NCI-H2081 treated with DMSO at 0.1 percent for 48 hours (cell line): ENCODE measurements at places on chromosomes 7 and 10.
A peak's percentile ranks its signal among the peaks of the same experiment; 100 is the strongest.

DNA sequence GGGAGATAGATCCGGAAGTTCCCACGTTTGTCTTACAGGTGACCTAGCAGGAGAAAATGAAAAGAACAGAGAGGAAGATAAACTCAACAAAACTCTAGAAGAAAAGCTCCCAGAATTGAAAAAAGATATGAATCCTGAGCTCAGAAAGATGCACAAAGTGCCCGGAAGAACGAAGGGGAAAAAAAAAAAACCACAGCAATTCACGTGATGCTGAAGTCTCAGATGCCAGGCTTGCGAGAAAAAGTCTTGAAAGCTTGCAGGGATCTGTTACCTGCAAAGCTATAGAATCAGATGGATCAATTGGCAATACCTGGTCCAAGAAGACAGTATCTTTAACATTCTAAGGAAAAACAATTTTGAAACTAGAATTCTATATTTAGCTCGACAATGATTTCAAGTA, 33.5 kb downstream of the CARD11 start:
- no peak for DNase-seq

GRCh38 chr7:79090543-79090942, 362.9 kb downstream of the MAGI2 start:
- DNase-seq, result peak; percentile 30

DNA sequence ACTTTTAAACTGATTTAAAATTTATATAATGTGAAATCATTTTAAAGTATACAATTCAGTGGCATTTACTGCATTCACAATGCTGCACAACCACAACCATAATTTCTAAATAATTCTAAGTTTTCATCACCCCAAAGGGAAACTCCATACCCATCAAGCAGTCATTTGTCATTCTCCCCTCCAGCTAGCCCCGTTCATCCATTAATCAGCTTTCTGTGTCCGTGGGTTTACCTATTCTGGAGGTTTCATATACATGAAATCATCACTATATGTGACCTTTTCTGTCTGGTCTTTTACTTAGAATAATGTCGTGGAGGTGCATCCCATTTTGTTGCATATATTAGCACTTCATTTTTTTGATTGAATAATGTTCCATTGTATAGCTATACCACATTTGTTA, 214.1 kb downstream of the ADK start:
- DNase-seq, result no peak

DNA sequence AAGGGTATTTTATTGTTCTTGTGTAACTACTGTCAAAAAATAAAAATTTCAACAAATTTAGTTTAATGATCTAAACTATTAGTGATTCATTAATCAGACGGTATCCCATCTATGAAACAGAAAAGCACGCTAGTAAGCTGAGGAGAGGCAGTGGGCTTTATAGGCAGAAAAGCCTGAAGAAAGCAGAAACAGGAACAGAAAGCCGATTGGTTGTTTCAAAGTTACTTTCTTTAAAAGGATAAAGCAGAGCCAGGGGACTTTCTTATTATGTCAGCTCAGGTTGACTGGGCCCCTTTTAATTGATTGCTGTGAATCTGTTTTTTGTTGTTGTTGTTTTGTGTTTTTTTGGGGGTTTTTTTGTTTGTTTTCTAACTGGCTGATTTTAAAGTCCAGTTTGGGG, 105.5 kb downstream of the TES start:
- DNase-seq, result no peak

DNA sequence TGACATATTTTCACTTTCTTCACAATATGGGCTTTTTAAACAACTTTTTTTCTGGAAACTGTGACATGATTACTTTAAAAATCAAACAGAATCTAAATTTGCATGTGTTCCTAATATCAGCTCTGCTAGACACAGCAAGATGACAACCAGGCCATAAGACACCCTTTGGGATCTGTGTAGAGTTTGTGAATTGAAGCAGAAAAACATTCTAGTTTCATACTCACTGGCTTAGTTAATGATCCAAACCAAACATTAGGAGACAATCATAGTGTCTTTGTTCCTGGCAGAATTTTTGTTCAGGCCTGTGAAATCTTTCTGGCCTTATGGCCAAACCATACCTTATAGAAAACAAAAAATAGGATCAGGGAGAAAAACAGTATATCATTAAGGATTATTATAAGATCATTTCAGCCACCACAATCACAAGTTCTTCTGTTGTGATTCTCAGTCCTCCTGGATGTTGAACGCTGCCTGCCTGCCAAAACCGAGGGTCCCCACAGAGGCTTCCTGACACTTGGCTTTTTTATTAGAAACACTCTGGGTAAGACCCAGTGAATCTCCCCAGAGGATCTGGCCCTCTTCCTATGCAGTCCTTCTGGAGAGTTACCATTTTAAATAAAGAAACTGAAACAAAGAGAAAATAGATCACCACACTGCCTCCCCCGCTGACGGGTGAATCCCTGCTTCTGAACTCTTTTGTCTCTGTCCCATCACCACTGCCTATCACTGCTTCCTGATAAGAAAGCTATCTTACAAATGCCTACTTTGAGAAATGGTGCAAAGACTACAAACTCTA, 79.2 kb upstream of the PPP1R3C start:
- DNase-seq, result no peak

DNA sequence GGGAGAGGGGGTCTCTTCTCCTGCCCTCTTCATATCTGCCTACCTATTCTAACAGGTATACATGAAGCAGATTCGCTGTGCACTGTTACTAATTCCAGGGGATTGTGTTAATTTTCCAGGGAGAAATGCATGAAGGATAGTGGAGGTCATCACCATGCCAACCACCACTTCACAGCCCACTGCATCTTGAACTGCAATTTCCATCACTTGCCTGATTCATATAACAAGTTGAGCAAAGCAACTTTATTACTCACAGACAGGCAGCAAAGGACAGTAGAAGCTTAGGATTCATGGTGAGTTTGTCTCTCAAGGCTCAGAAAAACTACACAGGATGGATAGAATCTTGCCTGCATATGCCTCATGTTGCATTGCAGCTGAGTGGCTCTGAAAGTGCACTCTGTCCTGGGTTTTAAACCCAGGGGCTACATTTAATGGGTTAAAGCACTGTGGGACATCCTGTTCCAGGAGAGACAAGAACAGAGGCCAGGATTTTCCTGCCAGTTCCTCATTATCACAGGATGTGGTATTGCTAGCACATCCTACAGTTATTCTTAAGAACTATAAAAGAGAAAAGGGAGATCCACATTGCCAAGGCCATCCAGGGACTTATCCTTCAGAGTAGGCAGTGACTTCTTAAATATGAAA, 136.9 kb upstream of the PRSS1 start:
- DNase-seq, result no peak

DNA sequence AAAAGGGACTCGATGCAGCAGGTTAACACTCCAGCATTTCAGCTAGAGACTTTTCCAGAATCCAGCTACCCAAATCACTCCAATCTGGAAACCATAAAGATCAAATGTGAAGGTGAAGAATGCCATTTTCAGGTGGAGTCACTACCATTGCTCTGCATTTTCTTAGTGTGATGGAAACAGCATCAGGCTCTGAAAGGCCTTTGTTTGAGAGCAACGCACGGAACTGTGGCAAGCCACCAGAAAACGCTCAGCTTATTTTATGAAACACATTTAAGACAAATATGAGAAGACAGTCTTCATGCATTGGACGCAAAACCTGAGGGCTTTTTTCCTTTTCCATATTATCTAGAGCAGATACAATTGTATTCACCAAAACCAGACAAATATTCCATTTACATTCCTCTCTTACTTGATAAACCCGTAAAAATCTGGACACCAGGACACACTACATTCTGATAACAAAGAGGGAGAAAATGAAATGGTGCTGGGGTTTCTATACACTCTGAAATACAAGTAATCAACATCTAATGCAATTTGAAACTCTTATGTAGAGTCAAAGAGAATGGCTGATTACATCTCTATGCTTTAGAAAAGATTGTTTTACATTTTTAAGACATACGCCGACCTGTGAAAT, 99.1 kb downstream of the NRP1 start:
- no peak for DNase-seq

DNA sequence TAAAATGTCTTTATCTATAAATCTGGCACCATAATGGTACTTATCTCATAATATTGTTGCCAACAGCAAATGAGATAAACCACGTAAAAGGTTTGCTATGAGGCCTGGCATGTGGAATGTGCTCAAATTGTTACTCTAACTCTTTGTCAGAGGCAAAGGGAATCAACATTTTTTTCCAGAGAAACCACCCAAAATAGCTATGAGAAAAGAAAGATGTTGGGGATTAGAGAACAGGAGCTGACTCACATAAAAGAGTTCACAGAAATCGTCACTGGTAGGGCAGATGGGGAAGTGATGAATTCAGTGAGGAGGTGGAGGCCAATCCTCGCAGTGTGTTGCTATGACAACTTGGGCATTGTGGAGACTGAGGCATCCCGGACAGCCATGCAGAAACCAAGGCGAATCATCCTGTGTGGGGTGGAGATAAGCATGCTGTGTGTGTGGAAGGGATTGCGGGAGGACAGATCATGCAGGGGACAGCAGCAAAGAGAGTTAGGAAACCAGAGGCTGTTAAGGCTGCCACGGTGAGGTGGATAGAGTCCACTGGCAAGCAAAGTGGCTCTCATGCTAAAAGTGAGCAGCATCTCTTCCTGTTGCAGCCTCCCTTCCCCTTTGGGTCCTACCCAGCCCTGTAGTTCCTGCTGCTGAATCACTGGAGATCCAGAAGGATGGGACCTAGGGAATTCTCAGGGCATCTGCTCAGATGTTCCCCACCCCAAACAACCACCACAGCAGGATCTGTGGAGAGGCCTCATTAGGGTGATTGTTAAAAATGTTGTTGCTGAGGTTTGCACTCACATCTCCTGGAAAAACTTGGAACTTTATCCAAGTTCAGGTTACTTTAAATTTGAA, 103.9 kb downstream of the CUBN start:
- no peak for DNase-seq

- DNase-seq, result no peak
Measured at GRCh38 chr10:101107771-101108170, 23.3 kb upstream of the TLX1 start.

- DNase-seq, result no peak
Measured at GRCh38 chr7:76206633-76207032, 4.9 kb downstream of the SRRM3 start.

- DNase-seq, result no peak
Measured at GRCh38 chr7:129188372-129188891, at the start of gene SMO. SMO (plus strand) TSS chr7:129188633; CDS start chr7:129189152, 519 bp downstream.

GRCh38 chr7:73429622-73430505, 3.7 kb upstream of the FZD9 start:
- DNase-seq, result no peak

DNA sequence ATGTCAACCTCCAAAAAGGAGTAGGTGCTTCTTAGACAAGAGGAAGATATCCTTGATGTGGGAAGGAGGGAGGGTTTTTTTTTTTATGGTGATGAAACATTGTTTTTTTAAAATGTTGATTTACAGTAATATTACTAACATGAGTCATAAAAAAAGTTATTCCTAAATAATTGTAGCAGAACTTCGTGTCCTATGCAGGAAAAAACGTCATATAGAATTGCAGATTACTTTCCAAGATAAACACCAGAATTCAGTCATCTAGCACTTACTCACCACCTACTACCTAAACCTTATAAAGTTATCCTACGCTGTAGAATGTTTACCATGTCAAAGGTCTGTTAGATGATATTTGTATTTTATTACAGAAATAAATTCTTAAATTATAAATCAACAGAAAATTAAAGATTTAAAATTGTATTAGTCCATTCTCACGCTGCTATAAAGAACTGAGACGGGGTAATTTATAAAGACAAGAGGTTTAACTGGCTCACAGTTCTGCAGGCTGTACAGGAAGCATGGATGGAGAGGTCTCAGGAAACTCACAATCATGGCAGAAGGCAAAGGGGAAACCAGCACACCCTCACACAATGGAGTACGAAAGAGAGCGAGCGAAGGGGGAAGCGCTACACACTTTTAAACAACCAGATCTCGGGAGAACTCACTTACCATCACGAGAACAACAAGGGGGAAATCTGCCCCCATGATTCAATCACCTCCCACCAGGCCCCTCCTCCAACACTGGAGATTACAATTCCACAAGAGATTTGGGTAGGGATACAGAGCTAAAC, 105.2 kb upstream of the NEBL start:
- DNase-seq, result no peak

GRCh38 chr7:132654150-132654549, 77.9 kb upstream of the PLXNA4 start:
- DNase-seq, result no peak

- DNase-seq, result no peak
Measured at GRCh38 chr7:155188357-155188756, 109.3 kb upstream of the INSIG1 start.

- DNase-seq, result no peak
Measured at GRCh38 chr7:47435889-47436312, 146.0 kb downstream of the TNS3 start.

GRCh38 chr10:131547129-131547799, 235.7 kb upstream of the TCERG1L start:
- no peak for DNase-seq

GRCh38 chr10:114547514-114547913, 110.6 kb downstream of the ABLIM1 start:
- DNase-seq, result no peak

DNA sequence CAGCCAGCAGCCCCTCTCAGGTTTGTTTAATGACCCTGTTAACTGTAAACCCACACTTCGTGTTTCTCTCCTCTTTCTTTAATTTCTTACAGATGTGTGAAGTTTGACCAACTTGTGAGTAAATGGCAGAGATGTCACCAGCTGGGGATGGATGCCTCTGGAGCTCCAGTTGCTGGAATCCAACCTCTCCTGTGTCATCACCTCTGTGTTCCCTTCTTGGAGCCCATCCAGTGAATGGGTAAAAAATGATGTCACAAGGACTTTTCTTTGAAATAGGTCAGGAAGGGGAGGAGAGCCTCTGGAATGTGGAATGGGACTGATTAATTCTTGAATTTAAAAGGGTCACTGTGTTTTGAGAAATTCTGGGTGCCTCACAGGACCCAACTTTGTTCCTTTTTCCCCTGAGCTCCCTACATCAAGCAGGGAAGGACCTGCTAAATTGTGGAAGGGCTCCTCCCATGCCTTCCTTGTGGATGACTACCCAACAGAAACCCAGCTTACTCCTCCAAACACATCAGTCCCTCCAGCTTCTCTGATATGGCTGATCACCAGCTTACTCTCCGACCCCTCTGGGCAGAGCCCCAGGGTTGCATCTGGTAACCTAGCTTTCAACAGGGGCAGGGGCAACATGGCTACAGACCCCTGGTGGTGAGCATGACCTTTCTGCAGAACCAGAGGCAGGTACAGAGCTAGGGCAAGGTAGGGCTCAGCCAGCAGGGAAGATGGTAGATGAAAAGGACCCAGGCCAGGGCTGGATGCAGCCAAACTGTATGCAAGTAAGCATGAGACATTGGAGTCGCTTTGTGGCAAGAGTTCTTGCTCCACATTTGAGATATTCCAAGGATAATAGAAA, 67.5 kb downstream of the STRA8 start:
- no peak for DNase-seq
